ENCODE measurements at places on chromosomes 5 and 9. TPM values are rescaled to one million over a fixed set of nuclear protein-coding genes. Genes with fewer than 3 reads are reported as not detected.

DAB2 gene
- polyA plus RNA-seq, result 29.6 TPM

MUSK gene
- 0.14 TPM for polyA plus RNA-seq

GRCh38 chr9:69472101-69472620, 147.1 kb downstream of the ENTREP1 start:
- no peak for DNase-seq

- DNase-seq, result no peak
Observed at GRCh38 chr5:173816728-173817127, 71.4 kb upstream of the CPEB4 start.

- DNase-seq, result no peak
Observed at GRCh38 chr5:133881576-133882388, 86.6 kb downstream of the C5orf15 start.
